Colonic mucosa (tissue), 4 donors: ENCODE measurements at places on chromosomes 6 and 20. TPM values are rescaled to one million over a fixed set of nuclear protein-coding genes. Genes with fewer than 3 reads are reported as not detected.

DNA sequence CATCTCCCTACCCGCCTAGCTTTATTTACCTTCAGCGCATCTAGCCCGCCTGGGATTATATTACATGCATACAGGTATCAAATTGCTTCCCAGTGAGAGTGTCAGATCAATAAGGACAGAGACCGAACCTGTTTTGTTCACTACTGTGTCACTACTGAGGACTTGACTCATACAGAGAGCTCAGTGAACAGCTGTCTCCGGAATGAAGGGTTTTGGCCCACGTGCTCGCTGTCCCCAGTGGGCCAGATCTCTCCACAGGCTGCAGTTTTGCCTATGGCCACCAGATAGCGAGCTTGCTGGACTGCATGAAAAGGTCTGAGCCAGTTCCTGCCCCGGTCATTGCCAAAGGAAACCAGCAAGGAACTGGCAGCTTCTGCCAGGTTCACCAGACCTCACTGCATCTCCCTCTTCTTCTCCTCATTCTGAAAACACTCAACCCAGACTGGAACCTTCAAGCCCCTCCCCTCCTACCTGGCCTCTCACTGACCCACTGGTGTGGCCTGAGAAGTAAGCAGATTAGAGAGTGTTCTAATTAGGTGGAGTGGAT is 150.8 kb downstream of the ZMYND8 start:
- H3K36me3 ChIP-seq = peaks cover 2% of the 10 kb centered on the region
- no peaks in the 10 kb centered on the region for H3K27me3 ChIP-seq
- no peaks in the 10 kb centered on the region for H3K4me1 ChIP-seq
- H3K4me3 ChIP-seq = no peak overlapping the region
- no peak overlapping the region for H3K27ac ChIP-seq
- peak; percentile 27 for DNase-seq

DNA sequence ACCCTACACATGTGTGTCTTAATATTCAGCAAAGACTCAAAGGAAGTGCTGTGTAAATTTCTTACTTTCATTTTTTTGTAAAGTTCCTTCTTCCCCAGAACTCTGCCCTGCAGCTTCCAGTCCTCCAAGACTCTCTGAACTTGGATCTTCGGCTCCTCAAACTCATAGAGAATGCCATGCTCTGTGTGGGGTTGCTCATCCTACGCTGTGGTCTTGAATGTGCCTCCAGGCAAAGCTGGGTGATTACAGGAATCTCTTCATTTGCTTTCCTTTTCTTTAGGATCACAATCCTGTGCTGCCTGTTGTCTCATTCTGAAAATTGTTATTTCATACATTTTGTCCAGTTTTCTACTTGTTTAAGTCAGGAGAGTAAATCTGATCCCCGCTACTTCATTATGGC is 14.5 kb upstream of the CDC5L start:
- no peak overlapping the region for H3K27ac ChIP-seq
- no peaks in the 10 kb centered on the region for H3K27me3 ChIP-seq
- no peaks in the 10 kb centered on the region for H3K36me3 ChIP-seq
- H3K4me3 ChIP-seq = no peak overlapping the region

DNA sequence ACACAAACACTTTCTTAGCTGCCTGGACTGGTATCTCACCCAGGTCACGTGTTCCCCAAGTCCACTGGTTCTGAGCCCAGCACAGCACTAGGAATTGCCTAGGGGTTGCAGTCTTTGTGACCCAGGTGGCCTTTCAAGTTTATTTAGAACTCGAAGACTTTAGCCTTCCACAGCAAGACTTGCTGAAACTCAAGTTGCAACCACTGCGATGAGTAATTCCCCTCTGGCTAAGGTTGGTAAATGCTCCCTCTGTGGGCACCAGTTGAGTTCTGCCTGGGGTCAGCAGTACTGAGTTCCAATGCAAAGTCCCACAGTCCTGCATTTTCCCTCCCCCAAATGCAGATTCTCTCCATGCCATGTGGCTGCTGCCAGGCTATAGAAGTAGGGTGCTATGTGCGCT is 77.6 kb upstream of the MOCS1 start:
- no peak overlapping the region for H3K27ac ChIP-seq
- DNase-seq = no peak
- H3K4me1 ChIP-seq = no peaks in the 10 kb centered on the region
- H3K27me3 ChIP-seq = no peaks in the 10 kb centered on the region
- H3K4me3 ChIP-seq = no peak overlapping the region
- no peaks in the 10 kb centered on the region for H3K36me3 ChIP-seq

DNA sequence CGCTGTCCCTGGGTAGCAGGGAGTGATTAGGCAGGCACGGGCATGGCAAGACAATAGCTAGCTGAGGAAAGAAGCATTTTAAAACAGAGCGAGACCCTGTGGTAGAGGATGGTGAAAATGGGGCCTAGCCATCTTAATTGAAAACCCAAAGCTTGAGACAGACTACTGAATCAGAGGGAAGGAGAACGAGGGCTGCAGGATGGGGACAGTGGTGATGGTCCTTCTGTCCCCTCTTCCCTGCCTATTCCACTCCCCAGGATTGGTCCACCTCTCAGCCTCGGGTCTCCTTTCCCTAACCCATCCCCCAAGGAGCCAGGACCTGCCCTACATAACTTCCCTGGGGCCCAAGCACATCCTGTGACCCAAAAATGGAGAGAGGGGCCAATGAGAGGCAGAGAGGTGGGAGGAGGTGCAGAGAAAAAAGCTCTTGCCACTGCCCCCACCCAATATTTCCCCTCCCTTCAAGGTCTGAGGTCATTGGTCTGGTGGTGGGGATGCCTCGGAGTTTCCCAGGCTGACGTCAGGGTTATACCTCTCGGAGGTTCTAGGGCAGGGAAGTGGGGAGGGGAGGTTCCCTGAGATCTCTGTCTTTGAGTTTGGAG is 884 bp upstream of the CUTA start:
- no peaks in the 10 kb centered on the region for H3K27me3 ChIP-seq
- H3K4me1 ChIP-seq = peaks cover 7% of the 10 kb centered on the region
- H3K36me3 ChIP-seq = no peaks in the 10 kb centered on the region
- H3K27ac ChIP-seq = peak overlapping the region; percentile 79

DNA sequence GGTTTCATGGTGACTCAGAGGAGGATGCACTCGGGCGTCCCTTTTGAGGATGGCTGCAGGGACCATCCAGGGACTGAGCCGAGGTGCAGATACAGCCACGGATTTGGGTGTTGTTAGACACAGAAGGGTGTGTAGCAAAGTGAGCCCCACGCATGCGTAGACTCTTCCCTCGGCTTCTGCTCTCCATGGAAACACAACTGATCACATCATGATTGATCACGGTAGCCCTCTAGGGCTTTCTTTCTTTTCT is 606 bp upstream of the ULBP1 start:
- H3K4me3 ChIP-seq = peak overlapping the region; percentile 45
- H3K36me3 ChIP-seq = no peaks in the 10 kb centered on the region
- peaks cover 44% of the 10 kb centered on the region for H3K27me3 ChIP-seq
- no peak overlapping the region for H3K27ac ChIP-seq
- H3K4me1 ChIP-seq = no peaks in the 10 kb centered on the region

Gene PROKR2
- total RNA-seq = not detected

Gene CAPN11
- total RNA-seq = not detected
